ENCODE measurements at places on chromosomes 1 and 21.

DNA sequence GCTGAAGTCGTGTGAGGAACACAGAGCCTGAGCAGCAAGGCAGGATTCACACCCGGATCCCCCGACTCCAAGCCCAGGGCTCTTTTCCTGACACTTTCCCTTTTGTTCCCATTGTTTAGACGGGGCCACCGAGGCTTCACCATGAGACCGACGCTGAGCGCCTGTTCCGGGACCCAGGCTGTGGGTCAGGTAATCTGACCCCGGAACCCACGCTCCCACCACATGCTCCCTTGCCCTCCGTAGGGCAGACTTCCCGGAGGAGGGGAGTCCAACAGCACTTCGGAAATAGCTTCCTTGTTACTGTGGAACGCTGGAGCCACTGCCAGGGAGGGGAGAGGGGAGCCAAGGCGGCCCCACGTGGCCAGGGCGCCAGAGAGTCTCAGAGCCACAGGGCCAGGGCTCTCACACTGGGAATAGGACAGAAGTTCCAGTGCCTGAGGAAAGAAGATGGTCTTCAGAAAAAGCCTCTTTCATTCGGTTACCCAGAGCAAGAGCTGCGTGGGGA, 18.4 kb downstream of the RUNX3 start:
- no peak for DNase-seq

- DNase-seq = no peak
These were observed 39.1 kb downstream of the MRPS6 start for GRCh38 chr21:34112316-34113033.

DNA sequence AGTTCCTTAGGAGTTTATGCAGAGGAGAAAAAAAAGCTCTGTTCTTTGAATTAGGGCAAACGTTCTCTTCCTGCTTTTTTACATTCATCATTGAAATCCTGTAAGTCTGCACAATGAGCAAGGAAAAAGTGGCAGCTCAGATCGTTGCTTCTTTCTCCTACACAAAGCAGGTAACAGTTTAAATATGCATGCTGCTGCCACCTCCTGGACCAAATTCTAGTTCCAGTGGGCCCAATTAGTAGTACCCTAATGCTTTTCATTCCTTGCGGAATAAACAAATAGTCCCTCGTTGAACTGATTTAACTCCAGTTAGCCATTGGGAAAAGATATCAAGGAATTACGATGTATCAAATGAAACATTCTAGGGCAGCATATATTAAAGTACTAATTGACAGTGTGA, 20.1 kb downstream of the YTHDF2 start:
- no peak for DNase-seq

GRCh38 chr1:73161418-73161817, 879.1 kb upstream of the NEGR1 start:
- no peak for DNase-seq

DNA sequence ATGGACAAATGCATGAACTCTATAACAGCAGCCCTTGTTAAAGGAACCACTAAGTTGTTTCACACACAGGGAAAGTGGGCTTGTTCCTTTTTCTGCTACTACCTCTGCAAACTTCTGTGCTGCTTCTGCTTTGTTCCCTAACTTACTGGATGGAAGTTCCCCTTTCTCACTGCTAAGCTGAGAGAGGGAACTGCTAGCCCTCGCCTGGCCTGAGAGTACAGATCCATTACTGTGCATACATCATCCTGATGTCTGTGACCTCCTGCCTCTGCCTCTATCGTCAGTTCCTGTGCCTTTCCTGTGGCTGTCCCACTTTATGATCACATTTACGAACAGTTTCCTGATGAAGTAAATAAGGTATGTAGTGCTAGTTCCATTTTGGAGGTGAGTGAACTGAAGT, 3.5 kb downstream of the GNAT2 start:
- no peak for DNase-seq

DNA sequence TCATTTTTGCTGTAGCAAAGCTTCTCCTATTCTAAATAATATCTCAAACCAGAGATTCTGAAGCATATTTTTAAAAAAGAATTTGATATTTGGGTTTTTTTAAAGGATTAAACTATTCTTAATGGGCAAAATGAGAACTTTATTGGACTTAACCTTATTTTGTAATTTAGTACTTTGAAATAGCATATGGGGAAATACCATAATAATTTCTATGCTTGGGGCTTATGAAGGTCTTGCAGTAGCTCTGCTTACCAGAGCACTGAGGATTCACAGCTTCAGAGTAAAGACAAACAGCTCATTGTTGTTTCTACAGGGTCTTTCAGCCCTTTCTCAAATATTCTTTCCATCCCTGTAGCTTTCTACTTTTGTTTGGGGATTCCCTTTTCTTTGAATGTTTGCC, 111.2 kb upstream of the ZNF648 start:
- DNase-seq = no peak

- no peak for DNase-seq
These were observed 138.3 kb downstream of the PRDM16 start for GRCh38 chr1:3207217-3207848.

GRCh38 chr21:43987509-43987908, 24.6 kb upstream of the TRAPPC10 start:
- no peak for DNase-seq

GRCh38 chr1:15740924-15741850, 1.1 kb upstream of the TMEM82 start:
- DNase-seq = no peak

GRCh38 chr1:193438312-193438711, 251.9 kb upstream of the B3GALT2 start:
- no peak for DNase-seq

- no peak for DNase-seq
These were observed 575.8 kb upstream of the B3GALT2 start for GRCh38 chr1:193762236-193762635.

- DNase-seq = no peak
These were observed 25.7 kb downstream of the LHX4 start for GRCh38 chr1:180255536-180256340.

GRCh38 chr1:25616987-25617624, 515 bp downstream of the MAN1C1 start:
- no peak for DNase-seq

DNA sequence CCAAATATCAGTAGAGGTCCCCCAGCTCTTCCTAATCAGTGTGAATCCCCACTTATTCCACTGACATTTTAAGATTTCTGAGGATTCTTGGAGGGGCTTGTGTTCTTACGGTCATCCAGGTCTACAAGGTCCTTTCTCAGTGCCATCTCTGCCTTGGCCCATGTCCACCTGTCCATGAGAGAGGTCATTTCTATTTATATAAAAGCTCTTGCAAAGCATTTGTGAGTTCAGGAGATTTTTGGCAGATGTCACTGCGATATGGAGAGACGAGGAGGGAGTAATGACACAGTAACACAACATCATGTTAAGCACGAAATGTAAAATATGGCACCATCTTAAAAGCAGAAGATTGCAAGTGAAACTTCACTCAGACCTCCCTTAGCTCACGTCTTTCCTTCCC, 144.6 kb upstream of the NFIA start:
- no peak for DNase-seq

Measured in muscle of arm (tissue), 14 donors.